ENCODE measurements at places on chromosomes 6 and 20.

- no peak for DNase-seq
These were observed at the start of gene WFDC2 for GRCh38 chr20:45469336-45470261. WFDC2 (plus strand) TSS chr20:45469753; CDS start chr20:45469782, 29 bp downstream.

GRCh38 chr6:3350252-3350796 lies 91.6 kb downstream of the PSMG4 start:
- no peak for DNase-seq

GRCh38 chr6:134324766-134325165 lies 6.9 kb upstream of the SGK1 start:
- no peak for DNase-seq

DNA sequence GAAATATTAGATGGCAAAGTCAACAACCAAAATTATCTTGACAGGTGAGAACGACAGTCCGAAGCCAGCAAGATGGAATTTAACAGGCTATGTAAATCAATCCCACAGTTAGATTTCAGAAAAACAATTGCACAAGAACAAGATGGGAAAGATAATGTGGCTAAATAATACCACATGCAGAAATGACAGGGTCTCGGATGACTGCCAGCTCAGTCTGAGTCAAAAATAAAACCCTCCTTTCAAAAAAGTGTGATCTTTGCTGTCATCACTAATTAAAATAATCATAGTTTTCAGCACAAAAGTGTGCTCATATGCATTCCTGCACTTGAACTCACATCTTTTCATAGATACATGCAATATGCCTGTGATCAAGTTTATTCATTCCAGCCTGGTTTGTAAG lies 25.9 kb downstream of the FOXQ1 start:
- DNase-seq = no peak

DNA sequence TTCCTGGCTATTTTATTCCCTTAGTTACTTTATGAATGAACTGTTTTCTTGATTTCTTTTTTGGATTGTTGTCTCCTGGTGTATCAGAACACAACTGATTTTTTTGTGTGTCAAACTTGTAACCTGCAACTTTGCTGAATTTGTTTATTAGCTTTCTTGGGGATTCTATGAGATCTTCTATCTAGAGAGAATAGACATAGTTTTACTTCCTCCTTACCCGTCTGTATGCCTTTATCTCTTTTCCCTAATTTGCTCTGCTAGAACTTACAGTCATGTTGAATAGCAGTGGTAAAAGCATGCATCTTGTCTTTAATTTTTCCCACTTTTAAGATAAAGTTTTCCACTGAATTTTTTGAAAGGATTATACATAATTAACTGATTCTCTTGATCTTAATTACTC lies 13.2 kb downstream of the RNF146 start:
- no peak for DNase-seq

- DNase-seq = no peak
These were observed 628.0 kb upstream of the NRSN1 start for GRCh38 chr6:23498013-23498412.

GRCh38 chr6:37359039-37359438 lies 5.3 kb downstream of the RNF8 start:
- DNase-seq = no peak

GRCh38 chr6:106534564-106534982 lies 94.7 kb downstream of the RTN4IP1 start:
- DNase-seq = no peak

- DNase-seq = no peak
These were observed 172.9 kb upstream of the UST start for GRCh38 chr6:148573922-148574321.

- DNase-seq = no peak
These were observed 3.4 kb upstream of the HELZ2 start for GRCh38 chr20:63577317-63577894.

DNA sequence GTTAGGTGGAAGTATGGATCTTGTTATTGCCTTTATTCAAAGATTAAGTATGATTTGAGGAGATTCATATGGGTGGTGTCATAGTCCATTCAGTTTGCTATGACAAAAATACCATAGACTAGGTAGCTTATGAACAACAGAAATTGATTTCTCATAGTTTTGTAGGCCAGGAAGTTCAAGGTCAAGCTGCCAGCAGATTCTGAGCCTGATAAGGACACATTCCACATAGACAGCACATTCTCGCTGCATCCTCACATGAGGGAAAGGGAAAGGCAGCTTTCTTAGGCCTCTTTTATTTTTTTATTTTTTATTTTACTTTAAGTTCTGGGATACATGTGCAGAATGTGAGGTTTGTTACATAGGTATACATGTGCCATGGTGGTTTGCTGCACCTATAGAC lies 27.7 kb downstream of the ME1 start:
- DNase-seq = no peak

DNA sequence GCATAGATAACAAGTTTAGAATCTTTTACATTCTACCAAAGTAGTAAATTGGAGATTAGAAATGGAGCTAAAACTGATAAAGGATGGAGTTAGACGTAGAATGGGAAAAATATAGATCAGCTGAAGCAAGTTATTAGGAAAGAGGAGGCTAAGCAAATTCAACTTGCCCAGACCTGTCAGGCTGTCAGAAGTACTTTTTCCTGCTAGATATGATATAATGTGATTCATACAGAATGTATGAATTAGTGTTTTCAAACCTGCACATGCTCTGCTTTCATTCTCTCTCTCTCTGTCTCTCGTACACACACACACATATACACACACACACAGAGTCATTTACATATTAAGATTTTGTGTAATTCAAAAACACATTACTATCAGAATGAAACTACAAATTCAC lies 133.2 kb upstream of the HDGFL1 start:
- no peak for DNase-seq

DNA sequence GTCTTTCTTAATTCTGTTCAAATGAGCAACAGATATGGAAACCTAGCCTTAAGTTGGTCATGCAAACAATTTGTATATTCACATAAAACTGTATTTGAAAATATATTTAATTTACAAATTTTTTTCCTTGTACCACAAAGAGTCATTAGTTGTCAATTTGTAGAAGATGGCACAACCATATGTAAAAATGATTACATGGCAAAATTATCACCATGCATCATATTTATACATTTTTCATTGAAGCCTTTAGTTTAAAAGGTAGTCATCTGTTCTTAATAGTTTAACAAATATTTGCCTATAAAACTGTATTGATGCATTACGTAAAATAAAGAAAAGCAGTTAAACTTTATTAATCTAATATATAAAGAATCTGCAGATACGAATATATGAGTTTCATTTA lies 1306.8 kb upstream of the ADGRB3 start:
- no peak for DNase-seq

DNA sequence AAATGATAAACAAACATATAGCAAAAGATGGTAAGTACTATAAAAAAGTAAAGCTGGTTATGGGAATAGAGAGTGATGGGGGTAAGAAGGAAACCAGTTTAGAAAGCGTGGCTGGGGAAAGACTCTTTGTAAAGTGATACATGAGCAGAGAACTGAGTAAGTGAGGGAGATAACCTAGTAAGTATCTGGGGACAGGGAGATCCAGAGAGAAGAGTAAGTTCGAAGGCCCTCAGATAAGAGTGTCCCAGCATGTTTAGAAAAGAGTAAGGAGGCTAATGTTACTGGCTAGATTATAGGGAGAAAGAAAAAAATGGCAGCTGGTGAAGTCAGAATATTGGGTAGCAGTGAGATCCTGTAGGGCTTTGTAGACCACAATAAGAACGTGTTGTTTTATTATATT lies 50.7 kb upstream of the HBS1L start:
- DNase-seq = no peak

DNA sequence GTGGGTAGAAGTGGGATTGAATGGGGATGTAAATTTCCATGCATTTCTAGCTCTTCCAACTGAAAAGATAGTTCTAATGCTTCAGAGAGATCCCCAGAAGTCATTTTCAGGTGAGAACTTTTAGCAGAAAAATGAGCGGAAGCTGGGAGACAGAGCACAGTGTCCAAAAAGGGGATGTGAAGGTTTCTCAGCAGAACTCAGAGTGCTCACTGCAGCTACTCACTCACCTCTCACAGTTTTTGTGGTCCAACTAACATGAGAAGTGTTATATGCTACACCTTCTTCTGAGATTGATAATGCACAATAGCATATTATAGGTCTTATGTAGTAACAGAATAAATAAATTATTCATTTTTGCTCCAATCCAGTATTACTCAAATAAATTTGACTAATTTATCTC lies 519.2 kb upstream of the HS3ST5 start:
- no peak for DNase-seq

DNA sequence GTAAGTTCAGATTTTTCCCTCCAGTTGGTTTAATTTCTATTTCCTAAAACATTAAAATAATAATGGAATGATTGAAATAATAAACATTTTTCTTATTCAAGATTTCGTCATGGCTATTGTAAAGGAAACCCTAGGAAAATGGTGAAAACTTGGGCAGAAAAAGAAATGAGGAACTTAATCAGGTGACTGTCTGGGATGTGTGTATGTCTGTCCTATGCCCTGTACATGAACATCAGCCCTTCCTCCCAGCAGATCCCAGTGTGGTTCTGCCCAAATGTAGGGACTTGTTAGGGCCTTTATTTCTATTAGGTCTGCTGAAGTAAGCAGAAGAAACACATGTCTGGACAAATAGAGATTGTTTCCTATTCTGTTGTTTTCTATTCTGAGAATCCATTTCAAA lies 13.1 kb downstream of the RIOK1 start:
- DNase-seq = no peak
